ENCODE measurements at places on chromosomes 6 and 20.

DNA sequence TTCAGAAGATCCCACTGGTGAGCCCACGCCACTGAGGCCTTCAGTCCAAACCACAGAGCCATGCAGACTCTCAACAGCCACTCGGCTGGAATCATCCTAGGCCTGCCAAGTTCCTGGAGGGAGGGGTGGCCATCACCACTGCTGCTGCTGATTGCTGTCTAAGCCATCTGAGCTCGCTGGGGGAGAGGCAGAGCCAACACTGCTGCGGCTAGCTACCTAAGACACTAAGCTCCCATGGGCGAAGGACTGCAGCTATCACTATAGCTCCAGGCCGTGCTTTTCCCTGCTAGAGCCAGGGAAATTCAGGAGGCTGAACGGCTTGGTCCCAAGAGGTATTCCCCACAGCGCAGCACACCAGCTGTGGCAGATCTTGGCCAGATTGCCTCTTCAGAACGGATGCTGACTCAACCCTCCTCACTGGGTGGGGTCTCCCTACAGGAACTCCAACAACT, 73.6 kb downstream of the TBC1D32 start:
- no peak for DNase-seq

DNA sequence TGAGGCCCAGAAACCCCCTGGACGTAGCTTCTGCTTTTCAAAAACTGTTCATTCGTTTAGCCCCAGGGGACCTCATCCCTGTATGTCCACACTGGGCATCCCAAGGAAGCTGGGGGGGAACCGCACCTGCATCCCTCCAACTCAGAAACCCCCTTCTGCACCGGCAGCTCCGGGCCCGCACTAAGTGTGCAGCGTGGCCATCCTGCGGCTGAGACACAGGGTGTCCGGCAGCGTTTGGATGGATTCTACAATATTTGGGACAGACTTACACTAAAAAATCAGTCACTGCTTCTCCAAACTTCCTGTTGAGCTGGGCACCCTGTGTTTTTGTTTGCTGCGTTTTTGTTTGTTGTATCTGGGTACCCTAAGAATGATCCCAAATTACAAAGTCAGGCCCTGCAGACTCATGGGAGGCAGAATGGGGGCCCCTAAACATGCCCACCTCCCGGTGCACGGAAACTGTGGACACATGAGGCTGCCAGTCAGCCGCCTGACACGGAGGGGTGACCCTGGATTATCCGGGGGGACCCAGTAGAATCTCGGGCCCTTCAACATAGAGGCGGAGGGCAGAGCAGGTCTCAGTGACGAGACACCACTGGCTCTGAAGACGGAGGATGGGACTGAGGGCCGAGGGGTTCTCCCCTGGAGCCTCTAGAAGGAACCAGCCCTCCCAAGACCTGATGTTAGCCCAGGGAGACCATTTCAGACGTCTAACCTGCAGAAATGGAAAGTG, 88.2 kb upstream of the BHLHE23 start:
- no peak for DNase-seq

GRCh38 chr6:128063850-128064539, 163.1 kb upstream of the THEMIS start:
- no peak for DNase-seq

- DNase-seq = no peak
Measured at GRCh38 chr6:129785756-129786135, 75.4 kb downstream of the TMEM244 start.
